ENCODE measurements at places on chromosomes 2 and 18.

DNA sequence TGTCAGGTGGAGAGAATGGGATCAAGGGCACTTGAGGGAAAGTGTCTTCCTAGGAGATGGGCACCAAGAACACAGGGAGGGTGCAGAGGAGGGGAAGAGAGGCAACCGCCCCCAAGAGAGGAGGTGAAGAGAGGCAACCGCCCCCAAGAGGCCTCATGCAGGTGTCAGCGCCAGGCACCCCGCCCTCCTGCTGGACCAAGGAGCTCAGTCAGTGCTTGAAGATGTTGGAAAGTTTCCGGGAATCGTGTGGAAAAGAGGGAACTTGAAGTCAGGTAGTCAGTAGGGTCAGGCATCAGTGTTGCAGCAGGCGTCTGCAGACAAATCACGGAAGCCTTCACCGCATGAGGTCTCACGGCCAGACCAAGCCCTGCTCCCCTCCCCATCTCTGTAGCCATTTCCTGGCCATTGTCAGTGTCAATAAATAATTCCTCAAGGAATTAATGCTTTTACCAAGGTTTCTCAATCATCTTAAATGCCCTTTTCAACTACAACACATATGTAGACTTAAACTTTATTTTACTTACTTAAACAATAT, 353.1 kb downstream of the EIPR1 start:
- no peak for DNase-seq

GRCh38 chr2:142983174-142983573, 105.7 kb downstream of the KYNU start:
- DNase-seq, result no peak

DNA sequence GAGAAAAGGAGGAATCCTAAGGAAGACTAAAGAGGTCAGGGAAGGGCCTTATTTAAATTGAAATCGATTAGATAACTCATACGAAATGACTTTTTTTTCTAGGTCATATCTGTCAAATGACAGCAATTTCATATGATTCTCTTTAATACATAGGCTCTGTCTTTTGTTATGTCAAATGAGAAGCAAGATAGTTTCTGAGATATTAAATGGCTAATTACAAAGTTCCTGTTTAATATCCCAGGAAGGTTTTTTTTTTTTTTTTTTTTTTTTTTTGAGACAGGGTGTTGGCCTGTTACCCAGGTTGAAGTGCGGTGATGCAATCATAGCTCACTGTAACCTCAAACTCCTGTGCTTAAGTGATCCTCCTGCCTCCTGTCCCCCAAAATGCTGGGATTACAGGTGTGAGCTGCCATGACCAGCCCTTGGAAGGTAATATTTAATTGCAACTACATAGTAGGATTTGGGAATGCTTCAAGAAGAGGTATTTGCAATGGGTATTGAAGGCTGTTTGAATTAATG, 48.0 kb upstream of the RMND5A start:
- DNase-seq, result no peak

DNA sequence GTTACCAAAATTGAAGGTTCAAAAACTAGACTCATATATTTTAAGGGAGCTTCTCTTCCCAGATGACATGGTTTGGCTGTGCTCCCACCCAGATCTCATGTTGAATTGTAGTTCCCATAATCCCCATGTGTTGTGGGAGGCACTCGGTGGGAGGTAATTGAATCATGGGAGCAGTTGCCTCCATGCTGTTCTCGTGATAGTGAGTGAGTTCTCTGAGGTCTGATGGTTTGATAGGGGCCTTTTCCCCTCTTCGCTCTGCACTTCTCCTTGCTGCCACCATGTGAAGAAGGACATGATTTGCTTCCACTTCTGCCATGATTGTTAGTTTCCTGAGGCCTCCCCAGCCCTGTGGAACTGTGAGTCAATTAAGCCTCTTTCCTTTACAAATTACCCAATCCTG, 140.1 kb downstream of the MAIP1 start:
- no peak for DNase-seq

- no peak for DNase-seq
These were observed 290.7 kb upstream of the DDX18 start for GRCh38 chr2:117523711-117524238.

GRCh38 chr18:54662986-54663385, 71.9 kb downstream of the DYNAP start:
- DNase-seq, result no peak

GRCh38 chr18:38810789-38811188, 1245.2 kb upstream of the CELF4 start:
- DNase-seq, result no peak

- no peak for DNase-seq
These were observed 46.5 kb downstream of the TPO start for GRCh38 chr2:1459727-1460126.

- no peak for DNase-seq
These were observed 852.8 kb upstream of the ACVR2A start for GRCh38 chr2:146992057-146992456.

DNA sequence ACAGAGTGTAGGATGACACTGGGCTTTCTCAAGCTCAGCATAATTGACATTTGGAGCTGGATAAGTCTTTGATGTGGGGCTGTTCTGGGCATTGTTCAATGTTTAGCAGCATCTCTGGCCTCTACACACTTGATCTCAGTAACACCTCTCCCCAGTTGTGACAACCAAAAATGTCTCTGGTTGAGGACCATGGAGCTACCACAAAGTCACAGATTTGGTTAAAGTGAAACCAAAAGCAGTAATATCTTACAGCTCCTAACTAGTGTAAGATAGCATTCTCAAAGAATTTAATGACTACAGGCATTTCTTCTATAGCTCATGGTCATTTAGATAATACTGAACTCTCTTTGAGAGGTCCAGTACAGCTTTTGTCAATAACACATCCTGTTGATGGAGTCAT, 23.4 kb upstream of the PAX3 start:
- no peak for DNase-seq

DNA sequence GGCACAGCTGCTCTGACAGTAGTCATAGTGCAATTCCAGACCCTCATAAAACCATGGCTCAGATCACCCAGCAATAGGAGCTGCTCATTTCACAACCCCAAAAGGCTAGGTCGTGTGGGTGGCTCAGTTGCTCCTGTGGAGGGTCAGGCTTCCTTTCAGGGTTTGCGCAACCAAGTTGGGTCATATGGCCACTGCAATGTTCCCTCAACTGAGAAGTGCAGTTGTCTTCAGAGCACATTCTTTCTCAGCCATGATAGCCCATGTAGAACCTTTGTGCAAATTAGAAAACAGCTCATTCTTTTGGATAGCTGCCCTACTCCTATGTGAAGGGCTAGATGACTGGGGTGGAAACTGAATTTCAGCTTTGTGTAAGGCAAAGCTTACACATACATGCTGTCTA, 3.2 kb downstream of the SERPINB13 start:
- DNase-seq, result no peak

DNA sequence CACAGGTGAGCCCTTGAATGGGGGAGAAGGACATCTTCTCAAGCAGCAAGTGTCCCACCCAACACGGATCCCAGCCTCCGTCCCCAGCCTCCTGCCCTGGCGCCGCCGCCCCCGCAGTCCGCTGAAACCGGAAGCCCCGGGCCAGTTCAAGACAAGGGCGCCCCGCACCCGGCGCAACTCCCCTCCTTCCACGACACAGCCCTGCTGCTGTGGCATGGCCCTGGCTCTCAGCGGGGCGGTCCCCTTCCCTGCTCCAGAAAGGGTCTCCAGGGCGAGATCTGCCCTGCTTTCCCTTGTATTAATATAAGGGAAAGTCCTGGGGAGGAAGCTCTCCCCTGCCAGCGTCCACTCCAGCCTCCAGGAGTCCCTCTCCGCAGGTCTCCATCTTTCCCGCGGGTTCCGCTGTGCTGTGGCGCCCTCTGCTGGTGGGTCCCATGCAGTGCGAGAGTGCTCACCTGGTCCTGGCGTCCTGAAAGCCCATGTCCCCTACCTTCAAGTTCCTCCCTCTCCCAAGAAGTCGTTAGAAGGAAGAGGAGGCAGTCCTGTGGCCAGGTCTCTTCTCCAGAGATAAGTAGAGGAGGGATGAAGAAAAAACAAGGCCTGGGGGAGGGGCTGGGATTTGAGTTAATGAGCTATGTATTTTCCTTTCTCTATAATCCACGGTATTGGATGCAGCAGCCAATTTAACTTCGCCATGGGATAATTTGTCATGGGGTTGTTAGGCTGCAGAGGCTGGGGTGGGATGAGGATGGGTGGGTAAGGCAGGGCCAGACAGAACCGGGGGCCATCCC, 176.0 kb downstream of the SMAD2 start:
- peak; percentile 11 for DNase-seq

- no peak for DNase-seq
These were observed 147.8 kb downstream of the TMEM18 start for GRCh38 chr2:529424-529823.

DNA sequence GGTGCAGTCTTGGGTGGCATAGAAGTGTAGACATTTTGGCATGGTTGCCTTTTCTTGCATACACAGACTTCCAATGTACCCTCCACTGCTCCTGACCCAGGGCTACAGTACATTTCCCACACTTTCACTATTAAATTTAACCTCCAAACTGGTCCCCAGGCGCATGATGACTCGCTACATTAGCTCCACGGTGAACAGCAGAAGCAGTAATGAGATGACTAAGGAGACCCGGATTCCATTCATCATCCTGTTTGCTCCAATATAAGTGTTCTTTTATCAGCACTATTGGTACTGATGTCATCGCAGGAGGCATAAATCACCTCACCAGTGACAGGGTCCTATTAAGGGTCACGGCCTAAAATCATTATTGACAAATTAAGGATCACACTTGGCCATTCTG, 316.5 kb downstream of the EN1 start:
- no peak for DNase-seq

- DNase-seq, result no peak
These were observed 1.3 kb downstream of the ATL2 start for GRCh38 chr2:38375696-38376345.

DNA sequence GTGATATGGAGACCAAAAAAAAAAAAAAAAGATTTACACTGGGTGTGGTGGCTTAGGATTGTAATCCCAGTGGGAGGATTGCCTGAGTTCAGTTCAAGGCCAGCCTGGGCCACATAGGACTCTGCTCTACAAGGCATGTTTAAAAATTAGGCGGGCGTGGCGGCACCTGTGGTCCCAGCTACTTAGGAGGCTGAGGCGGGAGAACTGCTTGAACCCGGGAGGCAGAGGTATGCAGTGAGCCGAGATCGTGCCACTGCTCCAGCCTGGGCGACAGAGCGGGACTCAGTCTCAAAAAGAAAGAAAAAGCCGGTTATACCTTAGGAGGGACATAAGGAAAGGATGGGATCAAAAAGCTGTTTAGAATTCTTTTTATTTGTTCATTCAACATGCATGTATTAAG, 707 bp upstream of the SPDYA start:
- DNase-seq, result no peak

DNA sequence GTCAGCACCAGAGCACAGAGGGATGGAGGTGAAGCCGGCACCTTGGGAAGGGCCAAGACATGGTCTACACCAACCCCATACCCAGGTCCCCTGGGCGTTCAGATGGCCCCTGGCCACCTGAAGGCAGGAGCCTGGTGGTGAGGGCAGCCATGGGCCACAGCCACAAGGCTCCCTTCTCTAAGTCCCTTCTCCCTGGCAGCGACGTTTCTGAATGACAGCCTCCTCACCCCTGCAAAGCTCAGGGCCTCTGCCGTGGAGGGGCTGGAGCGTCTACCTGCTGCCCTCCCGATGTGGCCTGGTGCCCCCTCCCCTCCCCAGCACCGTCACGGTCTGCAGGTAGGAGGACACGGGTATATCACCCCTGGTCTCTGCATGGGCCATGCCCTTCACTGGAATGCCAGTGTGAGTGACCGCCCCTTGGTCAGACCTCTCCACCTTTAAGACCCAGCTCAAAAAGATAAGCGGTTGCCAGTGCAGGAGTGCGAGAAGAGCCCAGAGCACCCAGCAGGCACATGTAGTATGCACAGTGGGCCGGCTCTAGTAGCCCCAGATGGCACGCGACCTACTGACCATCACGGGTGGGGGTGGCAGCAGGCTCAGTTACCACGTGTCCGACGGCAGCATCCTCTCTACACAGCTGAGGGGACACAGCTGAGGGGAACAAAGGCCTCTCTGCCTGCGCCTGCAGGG, 46.6 kb downstream of the HS6ST1 start:
- no peak for DNase-seq

- DNase-seq, result no peak
These were observed 158.9 kb downstream of the LDLRAD4 start for GRCh38 chr18:13377496-13377895.

DNA sequence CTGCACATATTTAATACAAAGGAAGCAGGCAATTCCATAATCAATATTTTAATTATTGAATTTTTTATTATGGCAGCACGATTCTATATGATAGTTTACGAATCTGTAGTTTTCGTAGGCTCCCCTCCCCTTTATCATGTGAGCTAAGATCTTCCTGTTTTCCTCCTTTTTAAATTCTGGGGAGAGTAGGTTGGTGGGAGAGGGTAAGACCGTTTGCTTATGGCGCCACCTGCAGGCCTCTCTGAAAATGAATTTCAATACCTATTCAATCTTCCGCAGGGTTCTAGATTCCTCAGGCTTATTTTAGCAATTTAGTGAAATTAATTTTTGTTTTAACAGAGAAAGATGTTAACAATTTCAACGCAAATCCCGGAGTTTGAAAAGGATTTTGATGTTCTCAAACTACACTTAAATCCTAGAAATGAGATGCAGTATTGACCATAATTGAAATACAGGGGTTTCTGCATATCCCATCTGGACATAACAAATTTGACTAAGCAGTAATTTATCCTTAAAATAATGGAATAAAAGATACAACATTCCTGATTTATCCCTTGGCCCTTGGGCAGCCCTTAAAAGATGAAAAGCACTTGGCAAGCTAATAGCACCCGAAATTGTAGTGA, 12.8 kb upstream of the GBX2 start:
- DNase-seq, result no peak

GRCh38 chr2:71592181-71592711, 138.9 kb downstream of the DYSF start:
- no peak for DNase-seq

DNA sequence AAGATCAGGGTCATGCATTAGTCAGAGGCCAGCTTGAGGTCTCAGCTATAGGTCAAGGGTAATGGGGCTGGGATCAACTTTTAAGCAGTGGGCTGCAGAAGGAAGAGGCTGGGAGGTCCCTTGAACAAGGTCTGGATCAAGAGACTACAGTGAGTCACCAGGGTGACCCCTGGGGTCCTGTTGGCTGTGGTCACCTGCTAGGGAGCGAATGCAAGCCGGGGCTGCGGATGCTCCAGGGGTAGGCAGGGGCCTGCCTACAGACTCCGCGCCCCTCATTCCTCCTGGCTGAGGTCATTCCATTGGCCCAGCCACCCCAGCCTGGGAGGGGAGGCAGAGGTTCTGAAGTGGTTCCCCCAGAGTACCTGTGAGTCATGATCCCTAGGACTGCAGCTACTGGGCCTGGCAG, 110.4 kb downstream of the CYP26B1 start:
- no peak for DNase-seq

GRCh38 chr2:119276864-119277263, 53.2 kb downstream of the STEAP3 start:
- DNase-seq, result no peak

Data from stimulated activated CD8-positive, alpha-beta memory T cell treated with anti-CD3 and anti-CD28 coated beads, Interleukin-12 subunit alpha, Interleukin-12 subunit beta, amount 100 ng/mL, for 1 hour (primary cell).